ENCODE measurements at places on chromosomes 2 and 18. TPM values are rescaled to one million over a fixed set of nuclear protein-coding genes. Genes with fewer than 3 reads are reported as not detected.

- no peak overlapping the region for H3K27ac ChIP-seq
- DNase-seq = no peak
- H3K4me1 ChIP-seq = no peaks in the 10 kb centered on the region
- H3K4me3 ChIP-seq = no peak overlapping the region
- H3K36me3 ChIP-seq = no peaks in the 10 kb centered on the region
Measured at GRCh38 chr2:144693179-144693578, 173.3 kb upstream of the ZEB2 start.

- H3K27me3 ChIP-seq = no peaks in the 10 kb centered on the region
- peak overlapping the region; percentile 19 for H3K27ac ChIP-seq
- DNase-seq = no peak
Measured at GRCh38 chr2:37390777-37391176, 46.3 kb downstream of the QPCT start.

- no peaks in the 10 kb centered on the region for H3K36me3 ChIP-seq
- no peaks in the 10 kb centered on the region for H3K4me1 ChIP-seq
- no peak overlapping the region for H3K4me3 ChIP-seq
Measured at GRCh38 chr18:51107082-51107481, 77.1 kb downstream of the SMAD4 start.

GRCh38 chr2:236036045-236036444 is 132.1 kb downstream of the GBX2 start:
- no peak overlapping the region for H3K27ac ChIP-seq
- no peaks in the 10 kb centered on the region for H3K27me3 ChIP-seq
- no peaks in the 10 kb centered on the region for H3K4me1 ChIP-seq
- H3K4me3 ChIP-seq = no peak overlapping the region

Gene ATAD2B
- 13.5 TPM for total RNA-seq
